ENCODE measurements at places on chromosomes 1 and 21.

- DNase-seq, result no peak
These were observed at the start of gene SLAMF1 for GRCh38 chr1:160646711-160647328. Gene SLAMF1 (minus strand): TSS chr1:160647044. CDS start chr1:160646945, 99 bp downstream.

DNA sequence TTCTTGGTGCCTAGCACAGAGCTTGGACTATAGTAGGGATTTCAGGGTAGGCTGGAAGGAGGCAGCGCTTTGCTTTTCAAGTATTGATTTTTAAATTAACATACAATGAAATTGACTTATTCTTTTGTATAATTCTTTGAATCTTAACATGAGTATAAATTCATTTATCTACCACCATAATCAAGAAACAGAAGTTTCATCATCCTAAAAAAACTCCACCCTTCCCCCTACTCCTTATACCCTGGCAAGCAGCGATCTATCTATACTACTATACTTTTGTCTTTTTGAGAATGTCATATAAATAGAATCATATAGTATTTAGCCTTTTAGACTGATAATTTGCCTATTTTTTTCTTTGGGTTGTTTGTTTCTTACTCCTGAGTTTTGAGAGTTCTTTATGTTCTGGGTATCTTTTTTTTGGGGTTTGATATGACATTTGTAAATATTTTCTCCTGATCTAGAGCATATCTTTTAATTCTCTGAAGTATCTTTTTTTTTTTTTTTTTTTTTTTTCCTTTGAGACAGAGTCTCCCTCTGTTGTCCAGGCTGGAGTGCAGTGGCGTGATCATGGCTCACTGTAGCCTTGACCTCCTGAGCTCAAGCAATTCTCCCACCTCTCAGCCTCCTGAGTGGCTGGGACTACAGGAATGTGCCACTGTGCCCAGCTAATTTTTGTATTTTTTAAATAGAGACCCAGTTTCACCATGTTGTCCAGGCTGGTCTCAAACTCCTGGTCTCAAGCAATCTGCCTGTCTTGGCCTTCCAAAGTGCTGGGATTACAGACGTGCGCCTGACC, 6.4 kb downstream of the RPS6KC1 start:
- no peak for DNase-seq

DNA sequence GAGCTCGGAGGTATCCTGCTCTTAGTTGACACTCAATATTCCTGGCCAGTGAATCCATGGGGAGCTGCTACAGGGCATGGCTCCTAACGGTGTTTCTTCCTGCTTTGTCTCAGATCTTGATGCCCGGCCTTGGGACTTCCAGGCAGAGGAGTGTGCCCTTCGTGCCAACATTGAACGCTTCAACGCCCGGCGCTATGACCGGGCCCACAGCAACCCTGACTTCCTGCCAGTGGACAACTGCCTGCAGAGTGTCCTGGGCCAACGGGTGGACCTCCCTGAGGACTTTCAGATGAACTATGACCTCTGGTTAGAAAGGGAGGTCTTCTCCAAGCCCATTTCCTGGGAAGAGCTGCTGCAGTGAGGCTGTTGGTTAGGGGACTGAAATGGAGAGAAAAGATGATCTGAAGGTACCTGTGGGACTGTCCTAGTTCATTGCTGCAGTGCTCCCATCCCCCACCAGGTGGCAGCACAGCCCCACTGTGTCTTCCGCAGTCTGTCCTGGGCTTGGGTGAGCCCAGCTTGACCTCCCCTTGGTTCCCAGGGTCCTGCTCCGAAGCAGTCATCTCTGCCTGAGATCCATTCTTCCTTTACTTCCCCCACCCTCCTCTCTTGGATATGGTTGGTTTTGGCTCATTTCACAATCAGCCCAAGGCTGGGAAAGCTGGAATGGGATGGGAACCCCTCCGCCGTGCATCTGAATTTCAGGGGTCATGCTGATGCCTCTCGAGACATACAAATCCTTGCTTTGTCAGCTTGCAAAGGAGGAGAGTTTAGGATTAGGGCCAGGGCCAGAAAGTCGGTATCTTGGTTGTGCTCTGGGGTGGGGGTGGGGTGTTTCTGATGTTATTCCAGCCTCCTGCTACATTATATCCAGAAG, 16.7 kb downstream of the ALX3 start:
- DNase-seq, result peak; percentile 87

DNA sequence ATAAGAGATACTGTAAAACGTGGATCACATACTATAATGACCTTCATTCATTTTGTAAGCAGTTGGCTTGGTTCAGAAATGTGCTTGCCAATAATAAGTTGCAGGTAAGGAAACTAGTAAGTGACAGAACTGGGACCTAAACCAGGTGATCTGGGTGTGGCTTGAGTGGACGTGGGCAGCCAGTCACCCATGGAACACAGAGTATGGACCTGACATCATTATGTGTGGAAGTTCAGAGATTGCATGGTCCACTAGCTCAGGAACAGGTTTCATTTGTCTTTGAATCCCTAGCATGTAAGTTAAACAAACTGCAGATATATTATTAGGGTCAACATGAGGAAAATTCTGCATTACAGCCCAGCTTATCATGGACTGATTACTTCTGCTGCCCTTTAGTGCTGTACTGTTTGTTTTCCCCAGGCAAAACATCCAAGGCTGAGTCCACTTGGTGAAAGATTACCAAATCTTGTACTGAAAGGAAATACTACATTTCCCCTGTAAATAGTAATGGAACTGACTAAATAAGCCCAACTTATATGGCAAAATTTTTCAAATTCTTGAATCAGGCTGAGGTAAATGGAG, 327.3 kb upstream of the SGIP1 start:
- no peak for DNase-seq

- DNase-seq, result no peak
These were observed 67.5 kb upstream of the ACOT11 start for GRCh38 chr1:54480525-54480848.

DNA sequence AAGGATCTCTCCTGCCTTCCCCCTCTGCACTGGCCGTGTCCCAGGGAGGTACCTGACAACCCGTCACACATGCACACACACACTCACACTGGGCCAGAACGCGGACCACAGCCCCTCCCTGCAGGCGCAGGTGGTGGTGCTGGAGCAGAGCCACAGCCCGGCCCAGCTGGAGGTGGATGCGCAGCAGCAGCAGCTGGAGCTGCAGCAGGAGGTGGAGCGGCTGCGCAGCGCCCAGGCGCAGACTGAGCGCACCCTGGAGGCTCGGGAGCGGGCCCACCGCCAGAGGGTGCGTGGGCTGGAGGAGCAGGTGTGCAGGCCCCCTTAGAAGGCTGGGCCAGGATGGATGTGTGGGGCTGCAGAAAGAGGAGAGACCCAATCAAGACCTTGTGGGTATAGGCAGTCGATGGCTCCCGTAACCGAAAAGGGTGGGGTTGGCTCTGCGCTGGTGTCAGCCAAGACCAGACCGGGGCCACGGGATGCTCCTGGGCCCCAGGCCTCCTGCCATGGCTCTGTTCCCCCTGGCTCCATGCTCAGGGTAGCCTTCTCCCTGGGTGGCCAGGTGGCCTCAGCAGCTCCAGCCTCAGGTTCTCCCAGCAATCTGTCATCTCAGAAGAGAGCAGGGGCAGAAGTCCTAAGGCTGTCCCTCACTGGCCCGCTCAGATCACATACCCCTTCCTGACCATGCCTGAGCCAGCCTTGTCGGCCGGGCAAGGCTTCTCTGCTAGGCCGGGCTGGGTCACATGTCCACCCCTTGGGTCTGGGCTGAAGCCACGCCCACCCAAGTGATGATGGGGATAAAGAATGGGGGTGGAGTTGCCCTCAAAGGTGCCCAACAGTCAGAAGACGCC, 8.9 kb downstream of the MFAP2 start:
- DNase-seq, result peak; percentile 65

DNA sequence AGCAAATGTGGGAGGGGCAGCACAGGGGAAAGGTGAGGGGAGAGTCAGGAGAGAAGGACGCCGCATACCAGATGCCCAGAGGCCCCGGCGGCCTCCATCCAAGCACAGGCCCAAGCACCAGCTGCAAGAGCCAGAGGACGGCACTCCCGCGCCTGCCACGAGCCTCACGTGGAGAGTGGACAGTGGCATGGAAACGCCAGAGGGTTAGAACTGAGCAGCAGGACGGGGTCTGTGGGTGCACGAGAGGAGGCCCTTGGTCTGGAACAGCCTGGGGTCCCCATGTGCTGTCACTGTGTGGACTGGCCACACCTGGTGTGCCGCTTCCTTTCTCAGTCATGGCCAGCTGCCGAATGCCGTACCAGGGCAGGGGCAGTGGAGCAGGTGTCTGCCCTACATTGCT, 68.7 kb downstream of the AGPAT3 start:
- DNase-seq, result no peak

DNA sequence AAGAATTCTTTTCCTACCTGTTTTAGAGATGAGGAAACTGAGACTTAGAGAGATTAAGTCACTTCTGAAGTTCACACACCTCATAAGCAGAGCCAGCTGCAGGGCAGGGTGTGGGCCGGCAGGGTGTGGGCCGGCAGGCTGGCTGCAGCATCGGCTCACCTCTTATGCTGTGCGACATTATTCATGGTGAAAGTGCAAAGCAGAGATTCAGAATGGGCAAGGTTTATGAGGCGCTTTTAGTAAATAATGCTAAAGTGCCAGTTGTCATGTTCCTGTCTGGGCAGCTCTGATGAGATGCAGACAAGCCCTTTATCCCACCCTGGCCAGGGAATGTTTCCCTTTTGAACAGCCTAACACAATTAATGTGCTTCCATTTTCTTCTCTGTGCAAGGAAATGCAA, 14.6 kb downstream of the MAB21L3 start:
- DNase-seq, result peak; percentile 66

DNA sequence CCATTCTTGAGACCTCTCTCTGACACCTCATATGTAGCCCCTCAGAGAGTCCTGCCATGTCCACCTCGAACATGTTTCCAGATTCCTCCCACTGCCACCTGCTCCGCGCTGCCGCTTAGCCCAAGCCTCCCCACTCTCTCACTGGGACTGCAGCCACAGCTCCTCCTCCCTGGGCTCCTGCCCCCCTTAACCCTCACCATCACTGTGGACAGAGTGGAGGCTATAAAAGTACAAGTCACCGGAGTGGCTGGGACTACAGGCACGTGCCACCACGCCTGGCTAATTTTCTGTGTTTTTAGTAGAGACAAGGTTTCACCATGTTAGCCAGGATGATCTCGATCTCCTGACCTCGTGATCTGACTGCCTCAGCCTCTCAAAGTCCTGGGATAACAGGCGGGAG, 77.0 kb downstream of the VWA5B1 start:
- no peak for DNase-seq

DNA sequence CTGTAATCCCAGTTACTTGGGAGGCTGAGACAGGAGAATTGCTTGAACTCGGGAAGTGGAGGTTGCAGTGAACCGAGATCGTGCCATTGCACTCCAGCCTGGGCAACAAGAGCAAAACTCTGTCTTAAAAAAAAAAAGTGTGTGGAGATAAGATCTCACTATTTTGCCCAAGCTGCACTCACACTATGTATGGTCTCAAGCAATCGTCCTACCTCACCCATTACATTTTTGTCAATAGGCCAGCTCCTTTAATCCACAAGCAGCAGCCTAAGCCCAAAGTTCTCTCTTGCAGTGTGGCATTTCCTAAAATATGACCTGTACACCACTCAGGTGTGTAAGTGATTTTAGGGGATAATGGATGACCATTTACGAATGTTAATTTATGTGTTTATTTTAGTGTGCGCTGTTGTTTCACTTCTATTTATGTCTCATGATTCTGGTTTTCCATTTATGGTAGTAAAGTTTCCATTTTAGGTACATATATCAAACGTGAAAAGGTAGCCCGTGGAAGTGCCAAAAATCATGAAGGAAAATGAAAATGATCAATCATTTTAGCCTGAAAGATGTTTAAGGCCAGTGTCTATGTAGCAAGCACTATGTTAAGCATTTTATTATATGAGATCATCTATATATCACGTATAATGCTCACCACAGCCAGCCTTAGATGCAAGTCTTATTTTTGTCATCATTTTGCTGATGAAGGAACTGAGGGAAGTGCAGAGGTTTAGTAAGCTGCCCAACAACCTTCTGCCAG, 5.6 kb downstream of the LCK start:
- DNase-seq, result no peak

DNA sequence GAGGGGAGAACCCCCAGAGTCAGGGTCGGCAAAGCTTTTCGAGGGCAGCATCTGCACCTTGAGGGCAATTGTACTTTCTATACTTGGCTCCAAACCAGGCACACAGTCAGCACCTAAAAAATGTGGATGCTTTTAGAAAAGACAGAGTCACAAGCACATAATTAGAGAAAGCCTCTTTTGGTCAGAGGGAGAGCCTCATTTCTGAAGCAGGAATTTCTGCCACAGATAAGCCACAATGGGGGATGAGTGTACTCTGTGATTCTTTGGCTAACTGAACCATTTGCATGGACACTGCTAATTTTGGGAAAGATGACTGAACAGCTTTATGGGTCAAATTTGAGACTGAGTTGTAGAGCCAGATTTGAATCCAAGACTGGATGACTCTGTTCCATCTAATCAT, 635.7 kb downstream of the KIF26B start:
- peak; percentile 38 for DNase-seq

DNA sequence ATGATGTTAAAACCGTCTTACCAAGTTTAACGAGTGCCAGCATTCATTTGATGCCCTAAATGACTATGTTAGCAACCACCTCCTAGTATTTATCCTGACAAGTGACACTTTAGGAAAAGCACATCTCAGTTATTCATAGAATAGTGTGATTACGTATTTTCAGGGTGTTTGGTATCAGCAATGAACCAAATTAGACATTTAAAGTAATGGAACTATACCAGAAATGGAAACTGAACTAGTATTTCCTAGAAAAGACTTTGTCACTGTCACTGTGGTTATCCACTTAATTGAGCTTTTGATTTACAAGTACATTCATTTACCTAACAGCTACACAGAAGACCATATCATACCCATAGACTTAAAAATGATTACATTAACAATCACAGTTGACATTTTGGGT, 3.6 kb upstream of the IL12RB2 start:
- no peak for DNase-seq

GRCh38 chr1:110605901-110606656, at the start of gene KCNA2:
Gene KCNA2 (minus strand): TSS chr1:110606358. CDS start chr1:110604782, 1,576 bp downstream.
- DNase-seq, result peak; percentile 86

GRCh38 chr1:44985747-44986359, 542 bp downstream of the EIF2B3 start:
- no peak for DNase-seq

DNA sequence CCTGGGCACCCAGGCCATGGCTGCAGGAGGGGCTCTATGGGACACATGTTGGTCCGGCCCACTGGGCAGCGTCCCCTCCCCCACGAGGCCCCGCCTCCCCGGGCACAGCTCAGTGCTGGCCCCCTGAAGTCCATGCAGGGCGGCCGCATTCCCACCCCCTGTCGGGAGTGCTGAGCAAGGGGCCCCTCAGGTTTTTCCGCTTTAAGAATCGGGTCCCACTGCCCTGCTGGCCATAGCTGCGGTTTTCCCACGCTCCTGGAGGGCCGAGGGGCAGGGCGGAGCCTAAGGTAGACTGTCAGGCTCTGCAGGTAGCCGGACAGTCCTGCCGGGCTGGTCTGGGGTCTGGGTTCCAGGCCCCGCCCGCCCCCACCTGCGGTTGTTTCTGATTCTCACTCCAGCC, 43.5 kb upstream of the CCDC27 start:
- peak; percentile 91 for DNase-seq

GRCh38 chr1:64881281-64881680, 85.1 kb downstream of the JAK1 start:
- no peak for DNase-seq

GRCh38 chr1:147539122-147539575, 2.2 kb upstream of the BCL9 start:
- peak; percentile 88 for DNase-seq
